ENCODE measurements at places on chromosomes 11 and 22.

DNA sequence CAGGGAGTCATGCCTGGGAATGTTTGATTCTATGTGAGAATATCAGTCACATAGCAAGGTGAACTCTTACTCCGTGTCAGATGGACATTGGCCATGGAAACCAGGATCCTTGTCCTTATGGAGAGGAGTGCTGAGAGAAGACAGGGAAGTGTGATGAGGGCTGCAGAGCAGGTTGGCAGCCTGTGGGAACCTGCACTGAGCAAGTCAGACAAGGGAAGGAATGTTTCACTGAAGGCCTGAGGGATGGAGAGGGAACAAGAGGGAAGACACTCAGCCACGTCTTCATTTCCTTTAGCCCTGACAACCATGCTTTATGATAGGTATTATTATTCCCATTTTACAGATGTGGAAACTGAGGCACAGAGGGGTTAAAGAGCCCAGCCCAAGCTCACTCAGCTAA lies 38.4 kb upstream of the HORMAD2 start:
- DNase-seq: no peak

DNA sequence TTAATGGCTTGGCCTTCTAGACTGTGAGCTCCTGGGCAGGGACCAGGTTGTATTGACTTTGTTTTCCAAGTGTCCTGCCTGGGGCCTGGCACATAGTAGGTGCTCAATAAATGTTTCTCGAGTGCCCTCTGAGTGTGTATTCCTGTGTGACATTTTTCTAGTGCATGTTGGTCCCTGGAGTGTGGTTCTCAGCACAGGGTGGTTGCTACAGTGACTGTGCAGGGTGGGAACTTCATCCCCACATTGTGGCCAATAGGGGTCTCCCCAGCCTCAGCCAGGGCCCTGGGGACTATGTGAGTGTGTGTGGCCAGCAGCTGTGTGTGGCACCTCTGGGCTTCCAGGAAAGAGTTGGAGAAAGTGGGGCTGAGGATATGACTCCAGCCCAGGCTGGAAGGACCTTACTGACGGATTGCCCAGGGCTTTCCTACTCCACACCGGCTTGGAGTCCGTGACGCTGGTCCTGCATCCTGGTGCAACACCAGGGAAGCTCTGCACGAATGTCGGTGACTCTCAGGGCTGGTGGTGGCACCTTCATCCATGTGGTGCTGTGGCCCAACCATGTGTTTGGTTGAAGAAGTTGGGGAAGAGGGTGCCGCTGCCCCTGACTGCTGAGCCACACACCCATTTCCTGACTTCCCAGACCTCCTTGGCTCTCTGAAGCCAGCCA lies 9.0 kb upstream of the MARK2 start:
- peak; percentile 41 for DNase-seq

DNA sequence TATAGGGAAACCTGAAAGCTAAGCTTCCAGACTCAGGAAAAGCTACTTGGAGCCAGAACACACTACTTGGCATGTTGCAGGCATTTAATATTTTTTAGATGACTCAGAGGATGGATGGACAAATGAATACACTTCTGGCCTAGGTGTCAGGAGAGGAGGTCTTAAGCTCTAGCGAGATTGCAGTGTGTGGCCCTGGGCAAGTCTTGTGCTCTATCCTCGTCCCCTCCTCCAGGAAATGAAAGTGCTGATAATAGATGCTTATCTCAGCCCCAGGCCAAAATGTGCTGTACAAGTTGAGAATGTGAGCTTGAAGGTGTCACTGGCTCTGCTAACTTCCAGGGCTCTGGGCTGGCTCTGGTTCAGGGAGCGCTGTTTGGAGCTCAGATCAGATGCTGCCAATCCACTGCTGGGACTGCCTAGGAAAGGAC lies 136.3 kb downstream of the PKNOX2 start:
- DNase-seq: no peak

DNA sequence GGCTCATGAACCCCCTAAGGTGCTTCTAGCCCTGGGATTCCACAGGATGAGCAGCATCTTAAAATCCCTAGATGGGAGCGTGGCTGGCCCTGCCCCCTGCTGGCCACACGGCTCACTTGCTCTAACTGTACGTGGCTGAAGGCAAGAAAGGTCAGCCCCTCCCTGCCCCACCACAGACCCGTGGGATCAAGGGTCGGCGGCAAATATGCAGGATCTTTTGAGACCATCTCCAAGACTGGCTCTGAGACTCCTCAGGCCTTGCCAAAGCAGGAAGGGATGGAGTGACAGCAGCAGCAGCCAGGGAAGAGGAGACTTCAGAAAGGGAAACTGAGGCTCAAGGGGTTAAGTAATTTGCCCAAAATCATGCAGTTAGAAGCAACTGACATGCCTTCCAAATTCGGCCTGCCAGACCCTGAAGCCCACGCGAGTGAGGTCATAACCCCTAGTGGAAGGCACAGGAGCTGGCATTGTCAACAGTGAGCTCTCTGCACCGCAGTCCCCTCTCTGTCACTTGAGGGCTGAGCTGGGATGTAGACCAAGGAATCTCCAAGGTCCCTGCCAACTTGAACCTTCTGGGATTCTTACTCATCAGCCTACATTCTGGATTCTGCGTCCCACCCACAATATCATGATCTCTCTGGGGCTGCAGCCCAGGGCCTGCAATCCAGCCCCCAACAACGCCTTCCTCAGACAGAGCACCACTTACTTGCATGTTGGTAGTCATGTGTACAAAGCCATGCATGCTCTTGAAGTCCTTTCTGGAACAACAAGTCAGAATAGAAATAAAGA lies 31.4 kb downstream of the CREB3L1 start:
- peak; percentile 70 for DNase-seq

GRCh38 chr22:42396621-42397331 lies 35.4 kb downstream of the NFAM1 start:
- DNase-seq: no peak

DNA sequence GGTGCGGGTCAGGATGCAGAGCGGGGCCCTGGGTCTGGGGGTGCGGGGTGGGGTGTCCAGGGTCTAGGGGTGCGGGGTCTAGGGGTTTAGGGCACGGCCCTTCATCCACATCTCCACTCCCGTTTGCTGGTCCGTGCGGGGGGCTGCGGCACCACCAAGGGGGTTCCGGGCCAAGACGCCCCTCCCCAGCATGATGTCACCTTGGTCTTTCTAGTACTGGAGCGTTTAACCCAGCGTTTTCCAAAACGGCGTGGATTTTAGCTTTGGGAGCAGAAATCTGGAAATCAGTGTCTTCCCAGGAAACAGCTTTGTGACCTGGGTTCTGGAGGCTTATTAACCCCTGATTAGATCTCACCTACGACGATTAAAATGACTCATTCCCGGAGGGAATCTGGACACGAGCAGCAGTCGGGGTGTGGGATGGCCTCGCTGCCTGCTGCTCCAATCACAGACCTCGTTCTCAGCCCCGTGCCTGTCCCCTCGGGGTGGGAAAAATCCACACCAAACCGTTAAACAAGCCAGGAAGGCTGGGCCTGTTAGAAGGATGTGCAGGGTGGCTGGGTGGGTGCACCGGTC lies 759 bp downstream of the AP2A2 start:
- no peak for DNase-seq

GRCh38 chr22:24525416-24526037 lies 29.4 kb downstream of the GUCD1 start:
- peak; percentile 34 for DNase-seq

- no peak for DNase-seq
These were observed 41.7 kb downstream of the EXPH5 start for GRCh38 chr11:108551651-108552462.

DNA sequence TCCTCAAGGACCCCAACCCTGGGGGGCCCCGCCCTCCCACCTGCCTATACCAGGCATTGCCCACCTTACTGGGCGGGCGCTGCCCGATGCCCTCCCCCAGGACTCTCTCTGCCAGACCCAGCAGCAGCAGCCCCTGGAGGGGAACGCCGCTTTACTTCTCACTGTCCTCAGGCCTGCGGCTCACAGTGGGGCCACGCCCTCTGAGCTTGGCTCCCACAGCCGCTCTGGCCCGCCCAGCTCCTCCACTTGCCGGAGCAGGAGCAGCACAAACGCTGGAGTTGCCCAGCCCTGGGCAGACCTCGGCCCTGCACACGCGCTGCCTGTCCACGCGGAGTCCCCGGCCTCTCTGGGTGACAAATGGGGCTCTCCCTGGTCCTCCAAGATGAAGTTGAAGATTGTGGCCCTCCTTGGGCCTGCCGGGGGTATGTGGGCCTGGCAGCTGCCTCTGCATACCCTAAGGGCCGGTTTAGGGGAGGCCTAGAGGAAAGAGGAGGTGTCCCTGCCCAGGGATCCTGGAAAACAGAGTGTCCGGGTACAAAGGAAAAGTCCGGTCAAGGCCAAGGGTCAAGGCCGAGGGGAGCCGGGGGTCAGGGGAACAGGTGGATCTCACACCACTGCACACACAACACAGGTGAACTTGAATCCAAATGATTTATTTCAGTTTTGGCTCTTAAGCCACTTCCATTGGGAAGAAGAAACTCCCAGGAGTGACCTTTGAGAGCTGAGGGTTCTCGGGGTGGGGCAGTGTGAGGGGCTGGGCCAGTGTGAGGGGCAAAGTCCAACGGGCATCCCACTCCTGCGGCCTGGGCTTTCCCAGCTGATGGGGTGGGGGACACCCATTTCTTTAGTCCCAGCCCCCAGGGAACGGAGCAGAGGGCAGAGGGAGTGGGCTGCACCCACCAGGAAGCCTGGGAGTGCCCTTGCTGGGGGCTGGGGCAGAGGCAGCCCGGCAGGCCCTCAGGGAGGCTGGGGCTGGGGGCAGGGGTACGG lies 674 bp upstream of the BAIAP2L2 start:
- DNase-seq: no peak

- DNase-seq: no peak
These were observed 18.0 kb downstream of the PAAF1 start for GRCh38 chr11:73894725-73895335.

GRCh38 chr11:99368583-99368982 lies 347.8 kb downstream of the CNTN5 start:
- DNase-seq: peak; percentile 49

DNA sequence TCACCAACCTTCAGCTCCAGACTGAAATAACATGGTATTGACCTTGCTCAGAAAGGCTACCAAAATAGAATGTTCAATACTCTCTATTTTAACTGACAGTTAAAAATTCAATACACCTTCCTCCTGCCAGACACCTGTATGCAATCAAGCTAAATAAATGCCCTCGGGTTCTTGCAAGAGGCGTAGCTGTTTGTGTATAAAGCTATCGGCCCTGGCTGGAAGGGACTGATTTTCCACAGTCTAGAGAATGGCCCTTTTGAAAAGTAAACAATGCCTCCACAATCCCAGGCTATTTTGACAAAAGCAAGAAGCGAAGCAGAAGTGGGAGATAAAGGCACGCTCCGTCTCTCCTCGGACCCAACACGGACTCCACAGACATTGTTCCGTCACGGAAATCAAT lies 791.2 kb downstream of the BRD1 start:
- DNase-seq: no peak

DNA sequence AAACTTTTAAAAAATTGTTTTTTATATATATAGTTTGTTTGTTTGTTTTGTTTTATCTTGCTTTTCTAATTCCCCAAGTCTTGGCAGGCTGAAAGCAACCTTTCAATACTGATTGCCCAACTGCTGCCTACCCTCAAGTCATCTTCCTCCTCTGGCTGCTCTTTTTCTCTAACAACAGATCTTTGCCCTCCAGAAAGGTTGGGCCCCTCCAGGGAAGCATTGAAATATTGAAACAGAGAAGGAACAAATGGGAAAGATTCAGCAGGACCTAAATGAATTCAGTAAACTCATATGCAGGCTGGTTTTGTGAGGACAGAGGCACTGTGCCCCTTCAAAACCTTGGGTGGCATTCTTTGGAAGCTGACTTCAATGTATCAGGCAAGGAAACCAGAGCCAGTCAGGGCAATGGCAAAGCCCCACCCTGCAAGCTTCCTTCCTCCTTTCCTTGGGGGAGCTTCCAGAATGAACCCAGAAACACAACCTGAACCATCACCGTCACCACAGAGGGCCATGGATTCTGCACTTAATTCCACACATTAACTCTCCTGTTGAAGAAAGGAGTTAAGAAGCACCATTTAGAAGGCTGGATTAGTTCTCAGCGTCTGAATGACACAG lies 815 bp upstream of the MS4A6A start:
- no peak for DNase-seq

- DNase-seq: no peak
These were observed 34.9 kb downstream of the KDM2A start for GRCh38 chr11:67153971-67154370.

DNA sequence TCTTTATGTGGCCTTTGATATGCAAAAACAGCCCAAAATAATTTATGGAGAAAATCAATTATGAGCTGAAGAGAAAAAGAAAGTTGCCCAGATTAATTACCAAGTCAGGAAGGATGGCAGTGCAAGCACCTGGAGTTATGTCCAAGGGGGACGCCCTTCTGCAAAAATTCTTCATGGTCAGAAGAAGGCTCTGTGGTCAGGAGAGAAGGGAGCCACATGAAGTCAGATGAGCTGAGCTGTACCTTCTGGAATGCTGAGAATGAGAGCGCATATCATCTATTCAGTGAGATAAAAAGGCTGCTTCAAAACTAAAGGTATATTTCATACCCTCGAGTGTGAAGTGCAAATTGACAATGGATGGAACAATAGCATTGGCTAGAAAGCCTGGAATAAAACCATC lies 607.4 kb downstream of the NTM start:
- no peak for DNase-seq

DNA sequence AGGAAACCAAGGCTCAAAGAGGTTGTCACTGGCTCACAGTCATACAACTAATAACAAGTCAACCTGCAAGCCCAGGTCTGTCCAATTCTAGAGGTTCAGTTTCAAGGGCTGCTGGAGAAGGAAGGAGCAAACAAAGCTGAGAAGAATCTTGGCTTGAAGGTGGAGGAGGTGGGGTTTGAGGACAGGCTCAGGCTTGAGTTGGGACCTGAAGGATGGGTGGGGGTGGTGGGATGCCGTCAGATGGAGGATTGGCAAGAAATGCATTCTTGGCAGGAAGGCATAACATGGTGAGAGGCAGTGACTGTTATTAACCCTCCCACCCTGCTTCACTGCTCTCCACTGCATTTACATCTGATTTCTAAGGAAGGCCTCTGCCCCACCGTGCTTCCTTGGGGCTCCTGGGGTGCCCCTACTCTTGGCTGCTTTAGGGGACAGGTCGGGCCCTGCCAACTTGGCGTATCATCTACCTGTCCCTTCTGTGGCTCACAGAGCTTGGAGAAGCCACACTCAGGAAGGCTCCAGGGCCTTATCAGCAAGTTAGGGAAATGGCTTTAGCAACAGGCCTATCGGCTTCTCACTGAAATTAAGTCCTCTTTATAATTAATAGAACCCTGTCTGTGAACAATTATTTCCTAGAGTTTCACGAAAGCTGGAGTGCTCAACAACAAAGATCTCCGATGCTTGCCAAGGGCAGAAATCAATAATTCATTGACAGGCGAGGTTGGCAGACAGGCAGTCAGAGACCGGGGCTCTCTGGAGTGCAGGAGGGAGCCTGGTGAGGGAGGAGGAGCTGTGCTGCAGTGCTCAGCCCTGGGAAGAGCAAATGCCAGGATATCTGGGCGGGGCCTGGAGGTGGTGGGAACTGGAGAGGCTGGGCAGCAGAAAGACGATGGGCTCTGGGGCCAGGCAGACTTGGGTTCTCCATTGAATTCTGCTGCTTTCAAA lies 84.9 kb upstream of the NARS2 start:
- peak; percentile 79 for DNase-seq

DNA sequence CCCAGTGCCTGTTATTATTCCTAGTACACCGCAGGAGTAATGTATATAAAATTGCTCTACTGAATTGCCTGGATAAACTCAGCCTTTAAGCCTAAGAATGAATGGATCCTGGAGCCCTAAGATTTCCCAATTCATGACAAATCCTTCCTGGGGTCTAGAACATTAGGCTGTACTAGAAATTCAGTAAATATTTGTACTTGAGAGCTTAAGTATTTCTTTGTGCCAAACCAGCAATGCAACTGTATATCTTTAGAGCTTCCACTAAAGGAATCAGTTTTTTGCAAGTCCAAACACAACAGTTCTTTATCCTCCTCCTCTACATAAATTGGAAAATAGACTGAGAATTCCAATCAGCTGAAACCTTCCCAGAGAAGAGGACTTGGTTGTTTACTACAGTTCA lies 65.6 kb downstream of the FAM168A start:
- DNase-seq: no peak

Data from NCI-H1417 (cell line).